AG08396 (cell line): ENCODE measurements at places on chromosomes 6 and 20.
A peak's percentile ranks its signal among the peaks of the same experiment; 100 is the strongest.

DNA sequence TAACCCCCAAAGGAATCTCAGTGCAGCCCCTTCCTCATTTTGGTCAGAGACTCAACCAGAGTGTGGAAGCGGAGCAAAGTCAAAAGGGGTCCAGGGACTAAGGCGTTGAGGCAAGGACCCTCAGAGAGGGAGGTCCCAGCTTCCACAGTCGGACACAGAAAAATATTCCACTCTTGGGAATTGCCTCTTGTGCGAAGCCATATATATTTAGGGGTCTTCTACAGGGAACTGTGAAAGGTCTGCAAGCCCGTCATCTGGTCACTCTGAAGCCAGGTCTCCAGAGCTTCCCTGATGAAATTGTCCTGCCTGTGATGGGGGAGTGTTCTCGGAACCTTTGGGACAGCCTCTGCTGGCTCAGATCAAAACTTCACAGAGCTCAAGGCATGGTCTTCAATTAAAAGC, 160.8 kb downstream of the TBXT start:
- no peak for DNase-seq

DNA sequence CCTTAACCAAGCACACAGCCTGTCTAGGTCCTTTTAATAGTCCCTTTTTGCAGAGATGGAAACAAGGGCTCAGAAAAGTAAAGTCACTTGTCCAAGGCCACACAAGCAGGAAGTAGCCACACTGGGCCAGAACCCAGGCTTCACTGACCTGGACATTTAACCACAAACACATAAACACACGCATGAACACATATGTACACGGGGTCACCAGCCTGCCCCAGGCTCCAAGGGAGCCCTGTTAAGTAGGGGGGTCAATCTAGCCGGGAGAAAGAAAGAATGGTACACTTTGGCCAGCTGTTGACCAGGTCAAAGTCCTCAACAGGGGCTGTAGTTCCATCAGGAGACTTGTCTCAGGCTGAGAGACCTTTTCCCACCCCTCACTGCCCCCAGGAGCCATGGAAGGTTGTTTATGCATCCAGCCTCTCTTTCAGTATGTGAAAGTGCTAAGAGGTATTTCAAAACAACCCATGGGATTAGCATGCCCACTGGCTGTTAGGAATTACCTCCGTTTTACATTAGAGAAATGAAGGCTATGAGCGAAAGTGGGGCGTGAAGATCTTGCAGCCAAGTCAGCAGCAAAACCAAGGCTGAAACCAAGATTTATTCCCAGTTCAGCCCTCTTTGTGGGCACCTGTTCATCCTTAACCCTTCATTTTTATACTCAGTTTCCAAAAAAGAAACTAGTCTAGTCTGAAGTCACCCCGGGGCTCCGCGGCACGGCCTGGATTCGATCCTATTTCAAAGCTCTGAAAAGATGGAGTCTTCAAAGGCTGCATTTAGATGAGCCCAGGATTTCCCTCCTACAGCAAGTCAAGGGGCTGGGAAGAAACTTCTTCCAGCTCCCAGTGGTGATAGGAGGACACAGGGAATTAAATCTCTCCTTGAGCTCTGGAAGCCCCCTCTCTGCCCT, 9.8 kb downstream of the SDC4 start:
- peak; percentile 37 for DNase-seq

DNA sequence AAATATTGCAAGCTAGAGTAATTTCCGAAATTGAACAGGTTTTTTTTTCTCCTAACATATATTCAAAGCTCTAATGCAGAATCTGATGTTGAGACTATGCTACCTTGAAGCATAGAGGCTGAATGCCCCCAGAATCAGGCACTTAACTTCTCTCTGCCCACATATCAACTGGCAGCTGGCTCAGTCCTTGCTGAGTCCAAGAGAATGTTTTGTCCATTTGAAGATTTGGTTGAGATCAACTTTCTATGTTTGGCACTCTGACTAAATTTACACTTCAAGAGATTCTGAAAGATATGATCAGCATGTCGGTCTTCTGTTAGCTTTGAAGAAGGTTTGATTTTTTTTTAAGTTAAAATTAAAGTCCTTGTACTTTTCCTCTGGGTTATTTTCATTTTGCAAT, 1298.1 kb downstream of the EPHA7 start:
- no peak for DNase-seq

DNA sequence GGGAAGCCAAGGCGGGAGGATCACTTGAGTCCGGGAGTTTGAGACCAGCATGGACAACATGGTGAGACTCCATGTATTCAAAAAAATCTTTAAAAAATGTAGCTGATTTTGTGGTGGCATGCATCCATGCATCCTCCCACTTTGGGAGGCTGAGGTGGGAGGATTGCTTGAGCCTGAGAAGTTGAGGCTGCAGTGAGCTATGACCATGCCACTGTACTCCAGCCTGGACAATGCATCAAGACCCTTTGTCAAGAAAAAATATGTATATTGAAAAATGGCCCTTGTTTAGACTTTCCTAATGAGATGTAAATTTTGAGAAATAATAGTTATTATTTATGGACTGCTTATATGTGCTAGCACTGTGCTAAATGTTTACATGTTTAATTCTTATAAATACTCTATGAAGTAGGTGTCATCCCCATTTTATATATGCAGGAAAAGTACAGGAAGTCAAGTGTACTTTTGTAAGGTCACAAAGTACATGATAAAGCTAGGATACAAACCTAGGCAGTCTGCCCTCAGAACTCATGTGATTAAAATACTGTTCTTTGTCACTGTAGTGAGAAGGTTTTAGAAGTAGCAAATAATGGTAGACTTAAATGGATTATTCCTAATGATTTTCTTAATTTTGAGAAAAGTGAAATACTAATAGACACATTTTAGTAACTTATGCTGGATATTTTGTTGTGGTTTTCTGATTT, 58.8 kb downstream of the ITCH start:
- no peak for DNase-seq

GRCh38 chr6:168097221-168097620, 18.2 kb upstream of the FRMD1 start:
- no peak for DNase-seq

DNA sequence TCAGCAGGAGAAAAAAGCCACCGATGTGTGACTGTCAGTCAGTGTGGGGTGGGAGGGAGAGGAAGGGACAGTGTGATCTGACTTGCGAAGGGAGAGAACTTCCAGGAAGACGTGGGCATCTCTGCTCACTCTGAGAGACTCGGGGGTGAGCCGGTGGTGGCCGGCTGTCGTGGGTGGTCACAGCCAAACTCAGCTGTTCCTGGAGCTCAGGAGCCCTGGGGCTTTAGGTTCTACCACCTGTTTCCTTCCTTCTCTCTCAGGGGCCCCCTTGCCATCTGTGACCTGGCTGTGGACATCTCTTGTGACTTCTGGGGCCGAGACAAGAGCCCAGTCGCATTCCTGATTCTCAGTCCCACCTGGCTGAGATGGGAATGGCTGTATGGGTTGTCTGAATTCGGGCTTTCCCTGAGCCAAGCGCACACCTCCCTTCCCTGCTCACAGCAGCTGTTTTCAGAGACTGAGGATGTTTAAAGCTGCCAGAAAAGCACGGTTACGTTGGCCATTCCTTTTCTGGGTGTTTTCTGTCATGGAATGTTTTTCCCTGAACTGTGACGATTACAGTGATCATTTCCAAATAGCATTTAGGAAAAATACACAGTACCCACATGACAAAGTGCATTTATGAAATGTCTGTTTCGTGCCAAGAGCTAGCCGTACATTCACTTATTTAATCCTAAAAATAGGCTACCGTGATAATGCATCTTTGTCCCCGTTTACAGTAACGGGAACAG, 36.5 kb downstream of the SYNJ2 start:
- DNase-seq: no peak

- no peak for DNase-seq
Measured at GRCh38 chr20:53187392-53188068, 215.4 kb downstream of the TSHZ2 start.

DNA sequence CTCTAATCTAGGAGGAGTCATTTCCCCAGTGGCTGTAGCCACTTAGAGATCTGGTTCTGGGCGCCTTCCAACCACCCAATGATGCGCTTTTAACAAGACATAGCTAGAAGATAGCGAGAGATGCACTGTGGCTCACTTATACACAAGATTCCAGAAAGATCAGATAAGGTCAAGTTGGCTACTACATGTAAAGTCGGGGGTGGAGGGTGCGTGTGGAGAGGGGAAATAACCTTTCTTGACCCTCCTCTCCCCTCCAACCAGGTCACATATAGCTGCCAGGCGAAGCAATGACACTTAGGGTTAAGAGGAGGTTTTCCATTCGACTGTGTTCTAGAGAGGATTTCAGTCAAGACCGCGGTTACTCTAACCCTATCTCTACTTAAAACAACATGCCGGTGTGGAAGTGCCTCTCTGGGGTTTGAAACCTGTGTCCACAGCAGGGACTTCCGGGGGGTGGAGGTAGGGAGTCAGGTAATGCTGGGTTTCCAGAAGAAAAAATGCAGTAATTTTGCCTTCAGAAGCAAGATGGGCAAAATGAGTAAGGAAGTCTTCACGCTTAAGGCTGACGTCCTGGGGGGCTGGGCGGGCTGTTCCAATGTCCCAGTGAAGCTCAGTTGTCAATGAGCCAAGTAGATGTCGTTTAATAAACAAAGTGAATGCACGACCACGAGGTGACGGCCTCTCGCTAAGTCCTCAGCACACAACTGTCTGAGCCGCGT, 1.8 kb upstream of the SIM1 start:
- no peak for DNase-seq

GRCh38 chr6:33164665-33165373, 27.4 kb downstream of the COL11A2 start:
- DNase-seq: no peak

- DNase-seq: no peak
Measured at GRCh38 chr6:148042536-148042935, 300.1 kb upstream of the SASH1 start.
